Bronchial epithelial cell (primary cell): ENCODE measurements at places on chromosomes 16 and 17.
A peak's percentile ranks its signal among the peaks of the same experiment; 100 is the strongest.

DNA sequence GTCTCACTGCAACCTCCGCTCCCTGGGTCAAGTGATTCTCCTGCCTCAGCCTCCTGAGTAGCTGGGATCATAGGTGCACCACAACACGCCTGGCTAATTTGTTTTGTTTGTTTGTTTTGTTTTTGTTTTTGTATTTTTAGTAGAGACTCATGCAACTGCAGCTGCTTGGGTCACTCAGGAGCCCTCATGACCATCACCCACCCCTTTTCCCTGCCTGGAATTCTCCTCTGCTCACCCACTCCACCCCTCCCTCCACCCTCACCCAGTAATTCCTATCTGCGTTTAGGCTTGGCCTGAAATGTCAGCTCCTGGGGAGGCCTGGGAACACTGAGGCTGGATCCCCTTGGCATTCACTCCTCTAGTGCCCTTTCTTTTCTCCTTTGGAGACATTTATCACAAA lies 25.5 kb downstream of the TMEM92 start:
- DNase-seq, result no peak

DNA sequence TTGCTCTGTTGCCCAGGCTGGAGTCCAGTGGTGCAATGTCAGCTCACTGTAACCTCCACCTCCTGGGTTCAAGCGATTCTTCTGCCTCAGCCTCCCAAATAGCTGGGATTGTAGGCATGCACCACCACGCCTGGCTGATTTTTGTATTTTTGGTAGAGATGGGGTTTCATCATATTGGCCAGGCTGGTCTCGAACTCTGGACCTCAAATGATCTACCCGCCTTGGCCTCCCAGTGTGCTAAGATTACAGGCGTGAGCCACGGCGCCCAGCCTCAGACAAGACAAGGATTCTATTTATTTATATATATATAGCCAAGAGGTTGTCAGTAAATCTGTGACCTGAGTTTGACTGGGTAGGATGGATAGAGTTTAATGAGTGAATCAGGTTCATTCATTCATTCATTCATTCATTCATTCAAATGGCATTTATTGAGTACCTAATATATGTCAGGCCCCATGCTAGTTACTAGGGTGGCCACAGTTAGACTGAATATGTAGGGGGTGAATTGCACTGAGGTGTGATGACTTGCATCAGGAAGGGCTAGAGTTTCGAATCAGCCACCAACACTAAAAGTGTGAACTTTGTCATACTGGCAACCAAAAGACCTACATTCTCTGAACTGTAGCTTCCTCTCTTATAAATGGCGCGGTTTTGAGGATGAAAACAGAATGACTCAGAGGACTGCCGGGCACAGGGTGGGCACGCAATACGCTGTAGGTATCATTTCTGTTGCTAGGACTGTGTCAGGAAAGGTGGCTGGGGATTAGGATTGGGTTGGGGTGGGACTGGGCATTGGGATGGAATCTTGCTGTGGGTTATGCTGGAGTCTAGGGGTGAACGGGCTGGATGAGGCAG lies 37.8 kb downstream of the ITGAE start:
- DNase-seq, result no peak

GRCh38 chr17:9446528-9446927 lies 129.1 kb downstream of the STX8 start:
- DNase-seq, result no peak

DNA sequence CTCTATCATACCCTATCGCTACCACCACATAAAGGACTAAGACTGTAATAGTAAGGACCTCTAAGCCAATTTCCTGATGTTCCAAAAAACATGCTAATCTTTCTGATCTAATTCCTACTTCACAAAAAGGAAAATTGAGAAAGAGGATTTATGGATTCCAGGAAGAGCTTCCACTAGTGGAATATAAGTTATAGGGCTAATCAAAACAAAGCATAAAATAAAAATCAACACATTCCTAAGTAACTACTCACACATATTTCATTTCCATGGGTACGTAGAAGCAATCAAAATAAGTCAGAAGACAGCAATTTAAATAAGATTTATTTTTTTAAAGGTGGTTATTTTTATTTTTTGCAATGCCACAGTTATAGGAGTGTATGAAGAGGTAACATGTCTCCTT lies 12.4 kb downstream of the CCDC43 start:
- no peak for DNase-seq

- no peak for DNase-seq
Measured at GRCh38 chr17:49928126-49928800, 40.7 kb upstream of the DLX4 start.

GRCh38 chr17:51733166-51733565 lies 425.3 kb downstream of the CA10 start:
- no peak for DNase-seq

GRCh38 chr16:56783344-56783743 lies 53.4 kb downstream of the NUP93 start:
- no peak for DNase-seq

DNA sequence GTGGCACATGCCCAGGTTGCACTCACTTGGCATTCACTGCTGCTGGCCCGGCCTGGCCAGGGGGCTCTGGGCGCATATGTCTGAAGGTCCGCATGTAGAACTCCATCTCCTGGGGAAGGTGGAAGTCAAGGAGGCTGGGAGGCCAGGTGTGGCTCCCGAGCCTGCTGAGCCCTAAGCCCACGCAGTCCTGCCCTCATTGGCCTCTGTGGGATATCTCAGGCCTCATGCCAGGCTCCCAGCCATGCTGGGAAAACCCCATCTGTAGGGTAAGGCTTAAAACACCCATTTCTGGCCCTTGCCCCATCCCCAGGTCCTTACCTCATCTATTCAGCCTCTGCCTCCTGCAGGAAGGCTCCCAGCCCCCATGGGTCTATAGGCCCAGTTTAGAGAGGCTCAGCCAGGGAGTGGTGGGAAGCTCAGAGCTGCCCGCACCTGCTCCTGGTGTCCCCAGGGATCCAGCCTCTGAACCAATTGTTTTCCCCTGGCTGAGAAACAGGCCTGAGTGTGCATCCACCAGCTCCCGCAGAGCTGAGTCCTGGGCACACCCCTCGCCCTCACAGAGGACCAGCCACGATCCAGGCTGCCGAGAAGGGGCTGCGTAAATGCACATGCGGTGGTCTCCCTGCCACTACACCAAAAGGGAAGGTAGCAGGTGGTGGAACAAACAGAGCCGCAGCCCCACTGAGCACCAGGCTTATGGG lies 2.3 kb upstream of the TPPP3 start:
- DNase-seq, result peak; percentile 30

DNA sequence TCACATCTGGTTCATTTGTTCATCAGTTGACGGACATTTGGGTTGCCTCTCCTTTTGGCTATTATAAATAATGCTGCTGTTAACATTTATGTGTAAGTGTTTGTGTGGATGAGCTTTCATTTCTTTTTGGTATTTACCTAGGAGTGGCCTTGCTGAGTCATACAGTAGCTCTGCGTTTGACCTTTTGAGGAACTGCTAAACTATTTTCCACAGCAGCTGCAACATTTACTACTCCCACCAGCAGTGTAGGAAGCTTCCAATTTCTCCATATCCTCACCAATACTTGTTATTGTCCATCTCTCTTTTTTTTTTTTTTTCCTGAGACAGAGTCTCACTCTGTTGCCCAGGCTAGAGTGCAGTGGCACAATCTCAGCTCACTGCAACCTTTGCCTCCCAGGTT lies 20.7 kb upstream of the PLCG2 start:
- peak; percentile 76 for DNase-seq

DNA sequence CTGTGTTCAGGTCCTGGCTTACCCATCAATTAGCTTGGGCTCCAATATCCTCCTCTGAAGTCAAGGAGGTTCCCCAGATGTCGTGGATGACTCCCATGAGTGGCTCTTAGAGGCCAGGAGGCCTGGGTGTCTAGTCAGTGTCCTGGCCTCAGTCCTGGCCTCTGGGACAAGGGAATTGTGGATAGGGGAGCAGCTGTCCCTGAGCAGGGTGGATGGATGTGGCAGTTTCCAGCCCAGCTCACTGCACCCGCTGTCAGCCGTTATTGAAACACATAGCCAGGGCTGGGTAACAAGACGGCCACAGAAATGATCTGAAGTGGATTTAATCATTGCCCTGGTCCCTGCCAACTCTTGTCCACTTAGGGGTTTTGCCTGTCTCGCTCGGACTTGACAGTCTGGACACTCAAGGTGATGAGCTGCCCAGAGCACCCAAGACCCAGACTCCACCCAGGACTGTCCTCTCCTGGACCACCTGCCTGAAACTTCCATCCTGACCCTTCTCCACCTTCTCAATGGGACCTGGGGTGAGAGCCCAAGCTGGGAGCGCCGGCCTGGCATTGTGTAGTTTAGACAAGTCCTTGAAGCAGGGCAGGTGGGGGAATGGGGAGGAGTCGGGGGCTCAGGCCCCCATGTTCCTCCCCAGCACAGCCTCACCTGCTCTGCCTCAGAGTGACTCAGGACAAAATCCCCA lies 182.1 kb upstream of the SDK2 start:
- DNase-seq, result no peak

DNA sequence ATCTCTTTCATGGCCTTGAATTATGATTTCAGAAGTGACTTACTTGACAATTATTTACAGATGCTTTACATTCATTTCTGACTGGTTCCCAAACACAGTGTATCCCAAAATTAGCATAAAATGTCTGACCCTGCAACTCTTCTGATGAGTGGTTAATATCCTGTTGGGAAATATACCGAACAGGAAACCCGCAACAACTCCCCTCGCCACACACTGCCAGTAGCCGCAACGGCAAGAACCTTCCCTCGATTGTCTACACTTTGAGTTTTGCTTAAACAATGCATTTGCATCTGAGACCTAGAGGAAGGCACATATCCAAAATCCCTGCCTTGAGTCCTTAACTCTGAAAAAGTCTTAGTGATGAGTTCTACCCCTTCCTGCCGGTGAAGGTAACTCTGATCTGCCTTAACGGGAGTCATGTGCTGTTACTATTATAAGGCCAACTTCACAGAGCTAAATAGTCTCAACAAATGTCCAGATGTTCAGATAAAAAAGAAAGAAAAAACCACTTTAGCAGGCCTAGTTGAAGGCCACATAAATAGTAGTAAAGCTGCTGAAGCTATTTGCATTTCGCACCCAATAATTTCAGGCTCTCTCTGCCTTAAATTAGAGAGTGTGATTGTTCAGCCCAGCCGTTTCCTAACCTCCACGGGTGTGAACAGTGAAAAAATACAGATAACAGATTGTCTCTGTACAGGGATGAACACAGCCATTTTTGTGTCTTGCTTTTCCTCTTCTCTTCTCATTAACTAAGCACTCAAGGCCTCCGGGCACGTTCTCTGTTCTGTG lies 321.1 kb downstream of the HS3ST3B1 start:
- no peak for DNase-seq

DNA sequence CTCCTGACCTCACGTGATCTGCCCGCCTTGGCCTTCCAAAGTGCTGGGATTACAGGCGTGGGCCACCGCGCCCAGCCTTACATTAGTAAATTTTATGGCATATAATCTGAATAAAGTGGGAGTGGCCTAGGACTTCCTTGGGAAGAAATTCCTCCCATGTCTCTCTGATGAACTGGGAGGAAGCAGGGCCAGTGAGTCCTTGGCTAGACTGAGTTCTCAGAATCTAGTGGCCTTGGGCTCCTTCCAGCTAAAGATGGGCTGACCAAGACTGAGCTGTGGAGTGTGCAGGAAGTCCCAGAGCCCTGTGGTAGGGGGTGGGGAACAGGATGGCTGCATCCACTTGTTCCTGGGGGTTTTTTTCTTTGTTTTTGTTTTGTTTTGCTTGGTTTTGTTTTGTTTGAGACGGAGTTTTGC lies 10.0 kb upstream of the NAGLU start:
- DNase-seq, result peak; percentile 21

- DNase-seq, result no peak
Measured at GRCh38 chr17:1750628-1751027, 8.0 kb downstream of the SERPINF2 start.

DNA sequence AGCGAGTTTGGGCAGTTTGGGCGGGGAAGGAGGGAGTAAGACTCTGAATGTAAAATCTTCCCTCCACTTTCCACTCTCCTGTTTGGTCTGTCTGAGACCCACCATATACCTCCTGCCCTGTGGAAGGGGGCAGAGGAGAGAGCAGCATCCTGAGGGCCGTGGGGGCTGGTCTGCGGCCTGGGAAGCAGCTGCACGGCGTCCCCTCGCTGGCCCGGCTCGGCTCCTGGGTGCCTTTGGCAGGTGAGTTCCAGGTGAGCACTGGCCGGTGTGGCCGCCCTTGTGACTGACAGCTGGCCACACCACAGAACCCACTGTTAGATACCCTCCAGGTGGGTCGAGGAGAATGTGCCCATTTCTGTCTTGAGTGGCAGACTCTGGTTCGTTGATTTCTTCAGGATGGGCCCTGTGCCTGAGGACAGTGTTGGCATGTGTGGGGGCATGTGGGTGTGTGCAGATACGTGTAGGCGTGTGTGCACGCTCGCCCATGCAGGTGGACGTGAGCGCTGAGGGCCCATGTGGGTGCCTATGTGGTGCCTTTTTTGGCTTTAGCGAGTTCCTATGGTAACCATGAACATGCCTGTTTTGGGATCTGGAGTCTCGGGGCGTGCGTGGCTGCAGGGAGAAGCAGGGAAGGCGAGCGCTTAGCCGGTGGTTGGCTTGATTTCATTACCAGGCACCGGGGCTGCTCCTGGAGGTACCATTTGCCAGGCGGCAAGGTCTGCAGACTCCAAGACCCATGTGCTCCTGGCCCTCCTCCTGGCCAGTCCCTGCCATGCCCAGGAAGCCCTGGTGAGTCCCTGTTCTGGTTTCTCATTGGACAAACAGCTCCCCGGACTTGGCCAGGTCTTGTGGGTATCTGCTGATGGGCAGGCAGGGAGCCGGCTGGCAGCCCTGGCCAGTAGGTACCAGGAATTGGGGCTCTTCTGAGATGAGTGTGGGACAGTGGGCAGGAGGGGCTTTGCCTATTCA lies 12.4 kb downstream of the RAP1GAP2 start:
- DNase-seq, result no peak

- DNase-seq, result no peak
Measured at GRCh38 chr16:86444261-86444660, 66.1 kb upstream of the FOXF1 start.

DNA sequence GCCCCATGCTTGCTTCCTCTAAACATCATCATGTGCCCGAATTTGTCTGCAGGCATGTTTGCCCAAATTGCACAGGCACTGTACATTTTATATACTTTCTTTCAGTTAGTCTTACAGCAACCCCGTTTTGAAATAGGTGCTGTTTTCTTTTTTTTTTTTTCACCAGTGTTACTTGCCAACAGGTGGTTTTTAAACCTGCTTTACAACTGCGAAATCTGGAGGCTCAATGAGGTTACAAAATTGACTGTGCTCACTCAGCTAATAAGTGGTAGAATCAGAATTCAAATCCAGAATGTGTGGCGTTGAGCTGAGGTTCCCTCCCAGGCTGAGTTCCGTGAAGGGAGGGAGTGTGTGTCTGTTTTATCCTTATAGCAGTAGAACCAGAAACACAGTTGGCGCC lies 5.8 kb downstream of the PLA2G15 start:
- DNase-seq, result no peak

- no peak for DNase-seq
Measured at GRCh38 chr17:43987131-43988021, 17.0 kb upstream of the NAGS start.

- no peak for DNase-seq
Measured at GRCh38 chr17:62587554-62587953, 39.9 kb upstream of the MRC2 start.

DNA sequence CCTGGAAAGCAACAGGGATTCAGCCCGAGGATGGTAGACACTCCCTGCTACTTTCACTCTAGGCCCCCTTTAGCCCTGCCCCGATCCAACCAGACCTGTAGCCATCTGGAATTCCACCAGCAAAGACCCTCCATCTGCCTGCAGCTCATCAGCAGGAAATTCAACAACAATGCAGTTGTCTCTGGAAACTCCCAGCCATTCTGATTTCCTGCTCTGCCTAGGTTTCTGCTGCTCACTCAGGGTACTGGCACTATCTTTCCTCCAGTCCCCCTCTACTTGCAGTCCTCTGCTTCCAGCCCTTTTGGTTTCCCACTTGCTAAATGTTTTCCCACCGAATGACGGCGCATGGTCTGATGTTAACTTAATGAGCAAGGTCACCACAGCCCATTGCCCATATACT lies 2.7 kb upstream of the SP6 start:
- DNase-seq, result no peak
